Ascending aorta (tissue), 2 donors: ENCODE measurements at places on chromosomes 7 and 10.

DNA sequence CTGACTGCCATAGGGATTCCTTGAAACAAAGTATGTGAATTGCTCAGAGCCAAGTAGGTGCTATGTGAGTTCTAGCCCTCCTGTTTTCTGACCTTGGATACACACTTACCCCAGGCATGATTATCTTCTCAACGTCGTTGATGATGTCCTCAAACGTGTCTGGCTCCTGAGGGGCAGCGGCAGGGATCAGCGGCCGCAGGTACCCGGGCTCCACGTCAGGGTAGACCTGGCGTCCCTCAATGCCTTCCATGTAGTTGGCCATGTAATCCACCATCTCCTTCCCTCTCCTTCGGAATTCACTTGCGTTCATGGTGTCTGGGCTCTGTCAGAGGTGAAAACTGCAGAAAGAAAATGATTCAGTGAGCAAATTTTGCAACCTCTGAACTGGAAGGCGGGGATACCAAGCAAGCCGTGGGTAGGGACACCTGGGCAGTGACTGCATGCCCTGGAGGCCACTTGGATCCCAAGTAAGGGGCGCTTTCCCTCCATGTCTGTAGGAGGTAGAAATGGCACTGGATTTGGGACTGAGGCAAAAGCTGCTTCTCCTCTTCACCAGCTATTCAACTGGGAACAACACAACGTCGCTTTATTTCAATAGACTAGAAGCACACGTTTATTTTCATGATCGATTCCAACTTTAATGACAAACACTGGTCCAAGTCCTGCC lies 21.3 kb downstream of the DDC start:
- DNase-seq = no peak

DNA sequence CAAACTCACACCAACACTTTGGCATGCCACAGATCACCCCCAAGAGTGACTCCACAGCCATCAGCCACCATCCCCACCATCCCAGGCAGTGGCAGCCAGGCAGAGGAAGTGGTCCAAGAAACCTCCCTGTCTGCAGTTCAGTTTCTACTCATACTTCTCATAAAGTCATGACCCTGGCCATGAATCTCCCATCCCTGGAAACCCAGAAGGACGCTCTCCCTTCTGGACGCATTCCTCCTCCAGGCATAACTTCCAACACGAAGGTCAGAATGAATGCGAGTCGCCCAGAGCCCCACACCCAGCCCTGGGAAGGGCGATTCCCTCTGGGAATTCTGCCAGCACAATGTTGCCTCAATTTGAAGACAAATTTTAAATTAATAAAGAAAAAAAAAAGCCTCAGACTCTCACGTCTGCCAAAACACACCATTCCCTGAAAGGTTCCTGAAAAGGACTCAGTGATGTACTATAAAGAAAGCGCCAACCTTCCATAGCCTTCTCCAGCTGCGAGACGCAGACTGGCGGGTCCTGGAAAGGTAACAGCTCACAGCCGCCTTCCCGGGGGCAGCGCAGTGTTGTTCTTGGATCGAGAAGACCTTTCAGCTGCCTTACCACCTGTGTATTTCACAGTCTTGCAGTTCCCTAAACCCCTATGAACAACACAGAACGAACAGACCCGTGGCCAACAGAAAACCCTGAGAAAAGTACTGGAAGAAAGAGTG lies 307.6 kb downstream of the FRMD4A start:
- DNase-seq = no peak

DNA sequence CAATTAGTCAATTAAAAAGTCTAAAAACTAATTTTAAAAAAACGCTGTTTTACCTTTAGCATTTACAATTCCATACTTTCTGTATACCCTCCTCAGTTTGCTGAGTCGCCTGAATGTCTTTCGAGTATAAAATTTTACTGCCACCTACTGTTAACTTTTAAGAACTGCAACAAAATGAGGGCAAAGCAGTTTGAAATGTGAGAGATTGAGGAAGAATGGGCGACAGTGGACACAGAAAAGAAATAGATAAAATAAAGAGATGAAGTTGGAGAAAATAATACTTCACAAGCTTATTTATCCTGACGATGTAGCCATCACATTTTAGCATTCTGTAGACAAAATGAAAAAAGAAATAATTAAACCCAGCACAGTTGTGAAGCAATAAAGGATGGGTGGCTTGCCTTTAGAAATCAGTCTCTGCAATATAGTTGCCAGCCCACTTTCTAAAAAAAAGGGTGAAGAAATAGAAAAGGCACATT lies 110.8 kb upstream of the PTN start:
- DNase-seq = no peak

- DNase-seq = no peak
Observed at GRCh38 chr7:5776894-5777660, 4.4 kb downstream of the RNF216 start.

- DNase-seq = no peak
Observed at GRCh38 chr7:151381348-151382078, 28.3 kb downstream of the WDR86 start.

GRCh38 chr10:98488669-98489430 lies 42.1 kb upstream of the HPS1 start:
- no peak for DNase-seq

DNA sequence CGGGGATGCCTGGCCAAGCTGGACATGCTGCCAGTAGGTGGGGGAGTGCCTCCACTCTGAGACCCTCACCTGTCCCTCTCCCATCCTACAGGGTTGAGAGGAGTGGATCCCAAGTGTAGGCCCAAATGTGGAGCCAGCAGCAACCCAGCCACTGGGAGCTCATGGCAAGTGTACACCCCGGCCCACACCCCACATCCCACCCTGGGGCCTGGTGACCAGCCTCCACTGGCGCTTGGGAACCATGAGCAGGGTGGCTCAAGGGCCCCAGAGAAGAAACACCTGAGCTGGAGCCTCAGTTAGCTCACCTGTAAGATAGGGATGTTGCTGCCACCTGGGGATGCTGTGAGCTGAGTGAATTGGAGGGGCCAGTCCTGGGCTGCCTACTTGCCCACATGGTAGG lies 10.4 kb upstream of the RET start:
- no peak for DNase-seq

DNA sequence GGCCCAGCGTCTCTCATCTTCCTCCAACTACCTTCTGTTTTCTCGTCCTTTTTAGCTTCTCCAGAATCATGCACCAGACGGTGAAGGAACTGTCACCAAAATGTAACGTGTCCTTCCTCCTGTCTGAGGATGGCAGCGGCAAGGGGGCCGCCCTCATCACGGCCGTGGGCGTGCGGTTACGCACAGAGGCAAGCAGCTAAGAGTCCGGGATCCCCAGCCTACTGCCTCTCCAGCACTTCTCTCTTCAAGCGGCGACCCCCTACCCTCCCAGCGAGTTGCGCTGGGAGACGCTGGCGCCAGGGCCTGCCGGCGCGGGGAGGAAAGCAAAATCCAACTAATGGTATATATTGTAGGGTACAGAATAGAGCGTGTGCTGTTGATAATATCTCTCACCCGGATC lies 15.8 kb downstream of the TACR2 start:
- no peak for DNase-seq

DNA sequence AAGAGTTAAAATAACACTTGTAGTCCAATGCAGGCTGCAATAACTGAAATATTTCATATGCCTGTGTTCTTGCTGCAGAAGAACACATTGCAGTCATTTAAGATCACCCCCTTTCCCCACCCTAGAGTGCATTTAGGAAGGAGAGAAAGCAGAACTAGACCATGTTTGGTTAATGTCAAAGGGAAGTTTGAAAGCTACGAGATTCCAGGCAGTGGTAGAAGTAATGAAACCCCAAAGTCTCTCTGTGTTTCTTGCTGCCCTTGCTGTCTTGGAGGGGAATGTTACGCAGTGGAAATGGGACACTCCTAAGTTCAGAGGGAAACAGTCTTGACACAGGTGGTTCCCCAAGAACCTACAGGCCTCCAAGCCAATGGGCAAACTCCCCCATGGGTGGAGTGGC lies 242.9 kb downstream of the PTEN start:
- DNase-seq = no peak

GRCh38 chr7:74617180-74617744 lies 40.3 kb upstream of the GTF2I start:
- no peak for DNase-seq

GRCh38 chr7:27106181-27106900 lies 3.9 kb upstream of the HOXA2 start:
- DNase-seq = peak; percentile 66

- no peak for DNase-seq
Observed at GRCh38 chr10:43137717-43138020, 576 bp upstream of the CSGALNACT2 start.

DNA sequence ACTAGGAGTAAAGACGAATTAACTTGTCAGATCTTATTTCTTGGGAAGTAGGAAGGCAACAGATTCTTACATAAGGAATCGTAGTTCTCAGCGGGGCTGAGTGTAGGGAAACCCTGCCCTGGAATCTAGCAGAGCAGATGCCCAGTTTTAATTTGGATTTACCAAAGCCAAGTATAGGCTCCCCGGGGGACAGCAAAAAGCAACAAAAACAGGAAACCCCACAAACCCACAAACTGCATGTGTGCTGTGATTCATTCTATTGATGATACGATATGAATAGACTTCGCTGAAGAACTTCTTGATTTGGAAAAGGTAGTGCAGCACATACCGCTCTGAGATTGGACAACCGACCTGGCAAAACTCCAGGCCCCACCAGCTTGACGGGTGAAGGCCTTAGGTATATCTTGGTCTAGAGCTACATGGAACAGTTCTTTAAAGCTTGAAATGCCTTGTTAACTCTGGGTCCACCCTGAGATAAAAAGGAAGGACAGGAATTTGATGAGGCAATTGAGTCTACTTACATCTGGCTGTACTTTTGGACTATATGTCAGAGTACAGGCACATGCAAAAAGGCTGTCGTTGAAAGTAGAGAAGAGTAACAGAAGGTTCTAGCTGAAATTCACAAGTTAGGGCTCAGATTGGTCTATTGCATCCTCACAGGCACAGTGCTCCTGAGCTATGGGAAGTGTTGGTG lies 49.1 kb downstream of the STRA8 start:
- DNase-seq = no peak

GRCh38 chr10:2978111-2978510 lies 89.2 kb upstream of the PFKP start:
- DNase-seq = no peak

- DNase-seq = no peak
Observed at GRCh38 chr7:69550991-69551390, 47.3 kb upstream of the AUTS2 start.

DNA sequence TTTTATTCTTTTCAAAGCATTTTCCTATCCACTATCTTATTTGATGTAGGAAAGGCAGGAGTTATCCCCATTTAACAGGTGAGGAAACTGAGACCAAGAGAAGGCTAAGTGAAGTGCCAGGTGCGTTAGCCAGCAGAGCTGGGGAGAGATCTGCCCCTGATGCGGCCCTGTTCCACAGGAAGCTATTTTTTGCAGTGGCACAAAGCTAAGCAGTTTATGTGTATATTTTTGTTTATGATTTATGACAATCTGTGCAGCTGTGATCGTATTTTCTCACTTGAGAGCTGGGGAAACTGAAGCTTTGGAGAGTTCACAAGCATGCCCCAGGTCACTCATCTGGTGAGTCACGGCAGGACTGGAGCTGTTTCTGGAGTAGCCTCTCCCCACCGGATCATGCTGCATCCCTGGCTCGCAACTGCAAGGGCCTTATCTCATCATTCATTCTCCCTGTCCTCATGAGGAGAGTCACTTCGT lies 38.8 kb downstream of the SLC29A3 start:
- no peak for DNase-seq

DNA sequence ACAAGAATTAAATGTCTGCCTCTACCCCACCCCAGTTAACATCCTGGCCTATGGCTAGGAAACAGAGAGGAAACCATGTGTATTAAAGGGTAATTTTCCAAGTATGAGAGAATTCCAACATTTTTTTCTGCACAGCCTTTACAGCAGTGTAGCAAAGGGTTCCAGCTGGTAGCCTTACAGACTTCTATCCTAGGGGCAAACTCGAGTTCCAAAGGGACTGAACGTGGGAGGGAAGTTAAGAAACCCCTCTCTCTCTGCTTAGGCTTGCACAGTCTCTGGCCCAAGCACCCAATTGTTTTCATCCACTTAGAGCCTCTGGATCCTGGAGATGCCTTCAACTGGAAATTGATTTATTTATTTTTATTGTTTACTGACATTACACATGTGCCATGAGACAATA lies 60.3 kb downstream of the SLC16A12 start:
- no peak for DNase-seq

DNA sequence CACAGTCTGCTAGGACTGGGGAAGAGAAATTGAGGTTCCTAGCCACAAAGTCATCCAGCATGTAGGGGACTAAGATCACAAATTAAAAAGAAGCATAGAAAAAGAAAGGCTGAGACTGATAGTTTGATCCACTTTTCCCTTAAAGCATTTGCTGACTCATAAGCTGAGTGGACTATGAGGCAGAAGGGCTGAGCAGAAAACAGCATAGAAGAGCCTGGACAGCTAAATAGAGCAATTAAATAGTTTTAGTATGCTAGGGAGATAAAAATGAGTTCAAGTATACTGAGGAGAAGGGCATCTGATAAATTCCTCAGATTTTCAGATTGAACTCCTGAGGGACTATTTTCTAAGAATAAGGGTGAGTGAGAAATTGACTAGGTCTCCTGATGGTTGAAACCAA lies 155.9 kb upstream of the EGR2 start:
- no peak for DNase-seq

DNA sequence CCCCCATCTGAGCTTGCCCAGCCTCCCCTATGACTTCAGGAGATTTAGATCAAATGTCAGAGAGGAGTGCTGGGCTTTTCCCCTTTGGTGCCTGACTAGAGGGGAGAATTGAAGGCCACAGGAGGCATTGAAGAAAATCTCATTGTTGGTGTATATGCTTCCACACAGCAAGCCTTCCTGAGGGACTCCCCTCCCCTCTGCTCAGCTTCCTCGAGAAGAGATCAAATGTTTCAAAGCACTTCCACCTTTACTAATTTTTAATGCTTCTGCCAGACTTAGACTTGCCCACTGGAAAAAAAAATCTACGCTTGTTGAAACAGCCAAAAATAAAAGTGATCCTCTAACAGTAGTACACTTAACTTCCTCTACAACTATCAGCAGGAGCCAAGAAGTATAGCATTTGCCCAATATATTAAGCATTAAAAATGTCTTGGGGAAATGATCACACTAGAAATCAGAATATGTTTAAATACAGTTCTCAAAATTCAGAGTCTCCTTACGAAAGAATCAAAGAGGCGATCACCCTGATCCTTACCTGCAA lies 79.3 kb downstream of the FZD1 start:
- DNase-seq = no peak

GRCh38 chr10:35043796-35044344 lies 46.3 kb downstream of the CUL2 start:
- no peak for DNase-seq

GRCh38 chr7:116706668-116707126 lies 34.7 kb downstream of the MET start:
- no peak for DNase-seq

- no peak for DNase-seq
Observed at GRCh38 chr10:113045147-113046055, 95.4 kb downstream of the TCF7L2 start.
